ENCODE measurements at places on chromosomes 4 and X. TPM values are rescaled to one million over a fixed set of nuclear protein-coding genes. Genes with fewer than 3 reads are reported as not detected.

NXF2 gene
- not detected for total RNA-seq

RGN gene
- total RNA-seq = not detected

PPARGC1A gene
- not detected for total RNA-seq

CT47B1 gene
- total RNA-seq = not detected

GNRHR gene
- total RNA-seq = not detected

GSX2 gene
- not detected for total RNA-seq

SCRG1 gene
- 3.0 TPM for total RNA-seq

RBM3 gene
- total RNA-seq = 289 TPM

SERTM2 gene
- total RNA-seq = not detected

TMEM47 gene
- total RNA-seq = 28.0 TPM

MAGEA11 gene
- not detected for total RNA-seq

MAGEB2 gene
- not detected for total RNA-seq

NDST3 gene
- not detected for total RNA-seq

HERC3 gene
- total RNA-seq = 61.5 TPM

PNMA5 gene
- total RNA-seq = not detected

INTU gene
- 25.5 TPM for total RNA-seq

FAAH2 gene
- 0.86 TPM for total RNA-seq

CPLX1 gene
- total RNA-seq = 1.1 TPM

GPC3 gene
- total RNA-seq = 0.33 TPM

PRRG1 gene
- total RNA-seq = 14.0 TPM

HS3ST1 gene
- 33.9 TPM for total RNA-seq

ELK1 gene
- total RNA-seq = 17.2 TPM

NFKB1 gene
- 52.9 TPM for total RNA-seq

IL21 gene
- total RNA-seq = not detected

ASB9 gene
- 0.67 TPM for total RNA-seq

VEGFC gene
- 41.3 TPM for total RNA-seq

TLL1 gene
- total RNA-seq = 10.0 TPM

DHRSX gene
- total RNA-seq = 21.7 TPM

ARMCX1 gene
- 13.8 TPM for total RNA-seq

NALF2 gene
- total RNA-seq = 0.33 TPM

IL2RG gene
- total RNA-seq = not detected

CNGA1 gene
- 0.12 TPM for total RNA-seq

PHF8 gene
- 23.8 TPM for total RNA-seq

Measured in mammary epithelial cell (primary cell).